Stimulated activated CD4-positive, alpha-beta T cell treated with anti-CD3 and anti-CD28 coated beads, Interleukin-4, amount 100 ng/mL, for 24 hours (primary cell): ENCODE measurements at places on chromosomes 2 and 18.

- no peak for DNase-seq
Measured at GRCh38 chr18:59918320-59918755, 18.5 kb downstream of the PMAIP1 start.

DNA sequence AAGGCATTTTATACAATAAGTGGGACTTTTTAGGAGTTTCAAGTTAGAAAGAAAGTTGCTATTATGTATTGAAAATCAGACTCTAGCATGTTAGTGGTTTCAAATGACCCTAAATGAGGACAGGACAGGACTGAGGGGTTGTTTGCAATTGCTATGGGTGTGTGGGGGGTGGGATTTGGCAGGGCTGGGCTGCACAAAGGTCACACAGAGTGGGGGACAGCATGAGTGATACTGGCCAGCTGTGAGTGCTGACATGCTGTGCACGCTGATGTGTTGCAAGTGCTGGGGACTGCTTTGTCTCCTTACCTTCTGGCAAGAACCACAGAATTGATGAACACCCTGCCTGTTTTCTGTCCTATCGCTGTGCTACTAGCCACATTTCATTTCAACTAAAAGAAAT lies 29.8 kb downstream of the RNMT start:
- DNase-seq: no peak

GRCh38 chr18:13549880-13550232 lies 176.5 kb downstream of the FAM210A start:
- no peak for DNase-seq

DNA sequence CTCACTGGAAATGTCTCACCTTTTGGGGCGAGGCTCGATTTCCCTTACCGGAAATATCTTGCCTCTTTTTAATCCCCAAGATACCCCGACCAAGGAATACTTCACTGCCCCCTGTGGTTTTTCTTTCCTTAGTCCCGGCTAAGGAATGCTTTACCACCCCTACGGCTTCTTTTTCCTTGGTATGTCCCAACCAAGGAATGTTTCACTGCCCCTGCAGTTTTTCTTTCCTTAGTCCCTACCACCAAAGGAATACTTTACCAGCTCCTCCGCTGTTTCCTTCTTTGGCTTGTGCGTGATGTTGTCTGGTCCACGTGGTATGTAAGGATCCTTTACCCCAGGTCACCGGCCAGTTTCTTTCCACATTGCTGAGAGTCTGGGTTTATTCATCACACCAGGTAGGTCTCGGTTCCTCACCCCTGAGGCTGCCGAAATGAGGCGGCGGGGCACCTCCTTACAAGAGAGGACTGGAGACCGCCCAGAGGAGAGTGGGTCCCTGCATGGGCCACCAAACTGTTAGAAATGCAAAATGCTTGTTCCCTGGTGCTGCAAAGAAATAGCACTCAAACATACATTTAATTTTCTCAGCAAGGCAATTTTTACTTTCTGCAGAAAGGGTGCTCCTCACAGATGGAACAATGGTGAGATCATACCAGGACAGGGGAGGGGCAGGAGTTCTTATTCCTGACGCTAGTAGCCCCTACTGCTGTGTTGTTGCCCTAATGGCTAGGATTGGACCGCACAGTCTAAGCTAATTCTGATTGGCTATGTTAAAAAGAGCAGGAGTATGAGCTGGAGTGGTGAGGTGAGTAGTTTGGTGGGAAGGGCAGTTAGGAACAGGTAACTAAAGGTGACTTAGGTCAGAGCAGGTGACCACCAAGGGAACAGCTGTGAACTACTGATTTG lies 33.4 kb upstream of the CLASP1 start:
- no peak for DNase-seq
